ENCODE measurements at places on chromosomes 6 and 20.

DNA sequence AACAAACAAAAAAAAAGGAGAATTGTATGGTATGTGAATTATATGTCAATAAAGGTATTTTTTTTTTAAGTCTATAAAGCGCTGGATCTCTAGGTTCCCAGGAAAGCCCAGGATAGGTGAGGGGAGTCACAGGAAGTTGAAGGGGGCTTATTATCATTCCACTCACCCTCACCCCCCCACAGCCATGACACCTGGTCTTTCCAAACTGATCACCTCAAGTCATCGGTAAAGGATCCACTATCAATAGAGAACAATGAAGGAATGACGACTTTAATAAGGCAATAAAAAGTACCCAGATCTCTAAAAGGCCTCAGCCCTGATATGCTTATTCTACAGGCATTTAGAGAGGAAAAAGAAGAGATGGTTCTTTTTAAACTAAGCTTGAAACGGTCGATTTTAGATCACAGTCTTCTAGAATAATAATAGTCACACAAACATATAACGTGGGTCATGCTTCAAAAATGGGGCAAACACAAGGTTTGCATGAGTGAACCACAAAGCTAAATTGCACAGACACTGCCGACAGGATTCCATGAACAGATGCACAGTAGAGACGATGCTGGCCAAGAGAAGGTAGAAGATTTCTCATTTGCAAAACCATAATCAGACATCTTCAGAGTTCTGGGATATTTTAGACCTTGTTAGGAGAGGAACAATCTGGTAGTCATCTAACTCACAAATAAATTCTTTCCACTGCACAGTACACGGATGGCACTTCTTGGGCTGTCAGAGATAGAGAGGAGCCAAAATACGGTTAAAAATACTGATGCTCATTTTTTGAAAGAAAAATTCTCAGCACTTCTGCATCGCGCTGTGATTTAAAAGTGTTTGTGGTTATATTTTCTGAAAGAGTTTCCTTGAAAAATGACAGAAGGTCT, 21.0 kb downstream of the ZMYND8 start:
- peak; percentile 35 for DNase-seq

DNA sequence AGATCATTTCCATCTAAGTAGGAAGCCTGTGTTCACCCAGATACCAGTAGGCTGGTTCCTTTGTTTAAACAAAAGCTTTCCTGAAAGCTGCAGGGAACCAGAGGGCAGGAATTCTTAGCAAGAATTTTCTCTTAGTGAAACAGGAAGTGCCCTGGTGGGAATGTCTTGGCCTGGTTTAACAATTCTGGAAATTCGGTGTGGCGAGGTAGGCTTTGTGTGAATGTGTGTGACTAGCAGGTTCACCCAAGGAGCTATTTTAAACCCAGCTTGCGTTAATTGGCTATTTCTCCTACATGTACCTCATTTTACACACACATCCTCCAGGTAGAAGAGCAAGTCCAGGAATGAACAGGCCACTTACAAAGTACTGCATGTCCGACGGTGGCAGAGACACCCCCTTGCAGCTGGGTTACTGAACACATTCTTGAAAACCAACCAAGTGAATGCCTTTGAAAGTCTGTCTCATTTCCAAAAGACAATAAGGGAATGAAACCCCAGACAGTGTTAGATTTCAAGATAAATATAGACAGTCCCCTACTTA, 64.6 kb downstream of the GFOD1 start:
- no peak for DNase-seq

- peak; percentile 85 for DNase-seq
Measured at GRCh38 chr6:47780510-47781356, 1.1 kb upstream of the OPN5 start.

GRCh38 chr6:28953585-28954258, 29.9 kb upstream of the TRIM27 start:
- peak; percentile 32 for DNase-seq

- no peak for DNase-seq
Measured at GRCh38 chr6:36807750-36808149, 31.5 kb downstream of the CPNE5 start.

- DNase-seq, result no peak
Measured at GRCh38 chr6:134457941-134458340, 140.0 kb upstream of the SGK1 start.

GRCh38 chr6:27209659-27210269, 37.7 kb upstream of the PRSS16 start:
- no peak for DNase-seq
